ENCODE measurements at places on chromosomes 3 and 15.

- DNase-seq: no peak
Measured at GRCh38 chr3:69691860-69692259, 47.4 kb upstream of the MITF start.

DNA sequence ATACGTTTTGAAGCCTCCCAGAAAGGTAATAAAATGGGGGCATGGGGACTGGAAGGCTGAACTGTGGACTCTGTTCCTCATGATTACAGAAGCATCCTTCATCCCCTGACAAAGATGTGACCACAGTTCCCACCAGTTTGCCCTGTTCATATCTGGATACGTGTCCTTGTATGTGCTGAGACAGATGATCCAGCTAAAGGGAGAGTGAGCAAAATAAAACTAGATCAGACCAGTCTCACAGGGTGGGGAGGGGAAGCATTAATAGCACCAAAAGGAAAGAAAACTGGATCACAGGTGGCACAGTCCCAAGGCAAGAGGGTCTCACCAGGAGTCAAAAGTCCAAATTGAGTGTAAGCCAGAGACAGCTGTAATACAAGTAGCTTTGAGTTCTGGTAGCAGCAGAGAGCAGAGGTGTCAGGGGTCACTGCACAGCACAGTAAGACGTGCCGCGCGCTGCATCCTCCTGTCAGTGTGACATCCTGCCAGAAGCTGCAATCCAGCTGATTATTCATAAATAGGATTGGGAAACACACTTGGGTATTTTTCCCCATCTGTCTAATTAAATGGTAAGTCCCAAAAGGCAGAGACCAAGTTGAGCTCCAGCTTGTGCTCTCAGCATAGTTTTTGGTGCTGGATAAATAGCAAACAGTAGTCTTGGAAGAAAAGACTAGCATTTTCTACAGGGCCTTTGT lies 560.0 kb upstream of the CFAP20DC start:
- no peak for DNase-seq

DNA sequence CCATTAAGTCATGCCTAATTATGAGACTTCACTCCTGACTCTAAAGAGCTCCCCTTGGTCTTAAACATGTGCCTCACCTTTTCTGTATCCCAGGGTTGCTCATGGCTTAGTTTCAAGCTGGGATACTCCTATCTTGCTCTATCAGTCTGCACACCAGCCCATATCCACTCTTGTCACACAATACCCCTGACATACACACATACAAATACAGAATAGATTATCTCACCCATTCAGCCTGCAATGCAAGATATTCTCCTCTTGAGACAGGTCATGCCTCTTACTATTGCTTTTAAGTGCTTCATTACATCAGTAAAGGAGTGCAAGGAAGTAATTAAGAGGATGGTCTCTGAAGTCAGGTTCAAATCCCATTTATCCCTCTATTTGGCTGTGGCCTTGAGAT lies 587.3 kb downstream of the IGSF11 start:
- no peak for DNase-seq

- no peak for DNase-seq
Measured at GRCh38 chr3:189121092-189121491, 50.7 kb upstream of the TPRG1 start.
